Activated CD4-positive, alpha-beta T cell treated with anti-CD3 and anti-CD28 coated beads for 4 hours (primary cell): ENCODE measurements at places on chromosomes 4 and X.

DNA sequence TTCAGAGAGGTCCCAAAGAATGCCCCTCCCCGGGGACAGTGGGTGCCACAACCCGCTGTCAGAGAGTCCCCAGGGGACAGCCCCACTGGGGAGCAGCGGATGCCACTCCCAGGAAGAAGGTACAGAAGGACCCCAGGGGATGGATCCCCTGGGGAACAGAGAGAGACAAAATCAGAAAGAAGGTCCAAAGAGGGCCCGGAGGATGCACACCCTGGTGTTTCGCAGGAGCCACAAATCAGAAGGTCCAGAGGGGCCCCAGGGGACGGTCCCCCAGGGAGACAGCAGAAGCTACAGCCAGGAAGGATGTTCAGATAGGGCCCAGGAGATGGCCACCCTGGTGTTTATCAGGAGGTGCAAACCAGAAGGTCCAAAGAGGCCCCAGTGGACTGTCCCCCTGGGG is 1.4 kb downstream of the TEX13D start:
- DNase-seq: no peak

GRCh38 chrX:69510914-69511513 is 6.9 kb downstream of the NALF2 start:
- no peak for DNase-seq

- no peak for DNase-seq
Measured at GRCh38 chr4:119244832-119245231, 32.3 kb downstream of the USP53 start.

DNA sequence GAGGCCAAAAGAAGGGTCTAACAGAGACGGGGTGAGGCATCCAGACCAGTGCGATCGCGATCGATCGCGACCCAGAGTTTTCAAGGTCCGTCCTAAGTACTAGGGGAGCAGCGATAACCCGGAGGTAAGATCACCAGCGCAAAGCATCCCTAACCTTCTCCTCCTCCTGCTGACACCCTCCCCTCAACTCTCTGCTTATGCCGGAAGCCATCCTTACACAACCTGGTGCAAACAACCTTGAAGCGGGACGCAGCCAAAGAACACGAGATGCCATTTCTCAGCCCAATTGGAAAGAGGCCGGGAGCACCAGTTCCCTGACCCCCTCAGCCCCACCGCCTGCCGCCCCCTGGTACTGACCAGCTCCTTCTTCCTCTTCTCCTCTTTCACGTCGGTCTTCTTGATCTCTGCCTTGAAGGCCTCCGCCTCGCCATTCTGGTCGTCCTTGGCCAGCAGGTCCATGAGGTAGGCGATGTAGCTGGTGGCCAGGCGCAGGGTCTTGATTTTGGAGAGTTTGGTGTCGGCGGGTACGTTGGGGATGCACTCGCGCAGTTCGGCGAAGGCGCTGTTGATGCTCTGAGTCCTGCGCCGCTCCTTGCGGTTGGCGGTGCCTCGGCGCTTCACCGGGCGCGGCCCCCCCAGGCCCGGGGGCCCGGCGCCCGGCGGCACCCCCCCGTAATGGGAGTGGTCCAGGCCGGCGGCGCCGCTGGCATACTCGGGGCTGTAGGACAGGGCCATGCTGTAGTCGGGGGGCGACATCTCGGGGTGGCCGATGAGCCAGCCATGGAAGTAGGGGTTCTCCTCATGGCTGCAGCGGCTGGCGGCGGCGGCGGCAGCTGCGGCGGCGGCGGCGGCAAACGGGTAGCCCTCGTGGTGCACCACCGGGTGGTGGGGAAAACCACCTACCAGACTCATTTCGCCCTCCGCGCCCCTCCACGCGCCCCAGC is 1.4 kb downstream of the HAND2 start:
- DNase-seq: no peak

DNA sequence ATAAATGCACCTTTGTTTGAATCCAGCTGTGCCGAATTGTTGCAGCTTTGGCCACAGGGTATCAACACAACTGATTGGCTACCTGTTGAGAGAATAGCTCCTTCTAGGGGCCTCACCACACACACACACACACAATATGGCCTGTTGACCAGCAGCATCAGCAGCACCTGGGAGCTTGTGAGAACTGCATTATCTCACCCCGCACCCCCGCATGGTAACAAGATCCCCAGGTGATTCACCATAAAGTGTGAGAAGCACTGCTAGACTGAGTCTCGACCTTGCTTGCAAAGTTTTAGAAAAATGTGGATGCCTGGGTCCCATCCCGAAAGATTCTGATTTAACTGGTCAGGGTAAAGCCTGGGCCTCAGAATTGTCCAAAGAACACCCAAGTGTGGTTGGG is 176.9 kb upstream of the PRPS2 start:
- no peak for DNase-seq

DNA sequence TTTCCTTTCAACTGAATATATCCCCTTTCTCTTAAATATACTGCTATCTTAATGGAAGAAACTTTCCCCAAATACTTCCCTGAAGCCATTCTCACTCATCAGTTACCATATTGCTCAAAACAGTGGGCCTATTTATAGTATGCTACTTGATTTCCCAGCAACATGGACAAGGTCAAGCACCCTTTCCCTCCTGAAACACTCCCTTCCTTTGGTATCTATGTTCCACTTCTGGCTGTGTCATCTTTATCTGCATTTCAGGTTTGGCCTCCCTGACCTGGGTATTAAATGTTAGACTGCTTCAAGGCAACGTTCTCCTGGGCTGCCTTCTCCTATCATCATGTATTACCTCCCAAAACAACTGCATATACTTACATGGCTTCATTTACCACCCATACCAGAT is 101.3 kb downstream of the ZAR1 start:
- DNase-seq: no peak

DNA sequence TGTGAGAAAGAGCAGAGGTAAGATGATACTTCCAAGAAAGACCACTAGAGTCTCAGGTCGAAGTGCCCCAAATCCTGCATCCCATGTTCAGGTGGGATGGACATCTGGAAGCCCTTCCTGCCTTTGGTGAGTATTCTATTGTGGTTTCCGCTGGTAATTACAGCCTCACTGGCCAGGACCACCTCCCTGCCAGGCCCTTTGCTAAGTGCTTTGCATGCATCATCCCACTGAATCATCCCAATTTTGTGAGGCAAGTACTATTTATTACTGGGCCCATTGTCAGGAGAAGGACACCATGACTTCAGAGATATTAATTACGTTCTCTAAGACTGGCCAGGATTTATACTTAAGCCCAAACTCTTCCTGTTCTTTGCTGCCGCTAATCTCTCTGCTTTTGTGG is 10.7 kb upstream of the PASD1 start:
- no peak for DNase-seq
